ENCODE measurements at places on chromosomes 7 and 10.

GRCh38 chr7:36651404-36651803, 72.9 kb downstream of the AOAH start:
- DNase-seq, result no peak

DNA sequence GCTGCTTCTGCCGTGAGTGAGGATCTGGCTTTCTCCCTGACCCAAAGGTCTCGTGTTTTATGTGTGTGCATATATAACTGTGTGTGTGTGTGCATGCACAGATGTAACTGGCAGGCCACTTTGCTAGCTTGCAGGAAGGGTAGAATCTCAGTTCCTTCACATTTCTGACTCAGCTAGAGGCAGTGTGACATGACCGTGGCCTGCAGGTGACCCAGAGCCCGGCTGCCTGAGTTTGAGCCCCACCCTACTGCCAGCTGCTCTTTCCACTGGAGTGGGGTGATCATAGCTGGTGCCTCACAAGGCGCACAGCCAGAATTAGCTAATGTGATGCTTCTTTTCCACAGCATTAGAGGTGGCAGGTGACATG, 9.3 kb upstream of the MYL7 start:
- no peak for DNase-seq

DNA sequence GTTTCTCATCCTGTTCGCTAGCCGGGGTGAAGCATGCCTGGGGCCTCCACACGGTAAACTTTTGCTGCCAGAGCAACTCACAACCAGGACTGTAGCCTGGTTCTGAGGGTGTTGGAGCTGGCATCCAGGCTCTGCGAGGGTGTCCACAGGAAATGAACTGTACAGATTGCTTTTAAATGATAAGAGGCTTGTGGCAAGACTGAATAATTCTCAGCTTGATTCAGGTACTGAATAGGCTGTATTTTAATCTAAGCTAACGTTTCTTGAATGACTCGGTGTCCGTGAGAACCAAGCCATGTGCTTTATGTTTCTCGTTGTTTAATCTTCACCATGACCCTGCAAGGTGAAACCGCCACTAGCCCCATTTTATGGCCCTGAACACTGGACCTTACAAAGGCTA, 49.3 kb downstream of the EEPD1 start:
- DNase-seq, result no peak

- DNase-seq, result no peak
Observed at GRCh38 chr7:25060487-25061055, 64.5 kb downstream of the CYCS start.

DNA sequence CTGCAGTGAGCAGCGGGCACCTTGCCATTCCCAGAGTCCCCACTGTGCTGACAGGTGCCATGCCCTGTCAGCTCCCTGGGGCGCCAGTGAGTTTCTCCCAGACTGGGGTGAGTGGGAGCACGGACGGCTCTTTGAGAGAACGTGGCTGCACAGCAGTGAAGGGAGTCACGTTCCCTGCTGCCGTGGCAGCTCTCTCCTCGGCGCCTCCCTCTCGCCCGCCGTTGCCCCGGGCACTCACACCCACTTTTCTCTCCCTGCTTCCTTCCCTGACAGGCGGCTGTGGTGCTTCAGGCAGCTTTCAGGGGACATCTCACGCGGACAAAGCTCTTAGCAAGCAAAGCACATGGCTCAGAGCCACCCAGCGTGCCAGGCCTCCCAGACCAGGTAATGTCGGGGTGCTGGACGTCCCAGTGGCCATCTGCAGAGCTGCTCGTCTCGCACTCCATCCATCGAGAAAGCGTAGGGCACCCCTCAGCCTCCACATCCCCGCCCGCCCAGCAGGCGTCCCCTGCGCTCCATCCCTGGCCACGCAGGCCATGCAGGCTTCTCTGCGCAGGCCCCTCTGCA, 27.1 kb upstream of the TTYH3 start:
- no peak for DNase-seq

- no peak for DNase-seq
Observed at GRCh38 chr10:116669832-116670644, 49.3 kb downstream of the PNLIPRP2 start.

- no peak for DNase-seq
Observed at GRCh38 chr7:123148813-123149212, 51.0 kb downstream of the SLC13A1 start.

DNA sequence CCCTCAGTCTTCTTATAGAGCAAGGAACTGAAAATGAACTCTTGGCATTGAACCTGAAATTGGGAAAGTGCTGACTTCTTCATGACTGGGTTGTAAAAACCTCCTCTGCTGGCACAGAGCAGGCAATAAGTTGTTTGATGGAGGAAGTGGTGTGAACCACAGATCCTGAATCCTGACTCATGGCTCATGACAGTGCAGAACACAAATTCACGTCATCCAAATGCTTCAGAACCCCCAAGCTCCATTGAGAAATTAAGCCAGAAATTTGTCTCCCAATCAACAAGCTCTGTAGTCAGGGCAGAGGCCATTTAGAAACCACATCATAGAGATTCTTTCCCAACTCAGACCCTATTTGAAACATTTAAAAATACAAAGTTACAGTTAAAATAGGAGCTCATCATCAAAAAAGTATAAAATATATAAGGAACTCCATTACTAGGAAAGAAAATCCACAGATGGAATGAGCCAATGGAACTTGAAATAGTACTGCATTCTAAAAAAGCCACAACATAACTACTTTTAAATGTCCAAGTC, 10.3 kb upstream of the STK17A start:
- DNase-seq, result no peak

- DNase-seq, result no peak
Observed at GRCh38 chr10:76991621-76992020, 646.0 kb downstream of the KCNMA1 start.

DNA sequence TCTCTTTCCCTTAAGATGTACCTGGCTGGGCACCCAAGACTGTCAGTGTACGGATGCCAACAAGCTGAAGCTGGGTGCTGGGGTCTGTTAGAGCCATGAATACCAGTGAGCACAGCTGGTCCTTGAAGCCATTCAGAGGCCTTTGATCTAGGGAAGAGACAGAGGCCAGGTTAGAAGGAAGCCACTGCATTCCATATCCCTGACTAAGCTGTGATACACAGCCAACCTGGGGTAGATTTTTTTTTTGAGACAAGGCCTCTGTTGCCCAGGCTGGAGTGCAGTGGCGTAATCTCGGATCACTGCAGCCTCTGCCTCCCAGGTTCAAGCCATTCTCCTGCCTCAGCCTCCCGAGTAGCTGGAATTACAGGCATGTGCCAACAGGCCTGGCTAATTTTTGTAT, 20.8 kb downstream of the ZDHHC16 start:
- DNase-seq, result no peak

DNA sequence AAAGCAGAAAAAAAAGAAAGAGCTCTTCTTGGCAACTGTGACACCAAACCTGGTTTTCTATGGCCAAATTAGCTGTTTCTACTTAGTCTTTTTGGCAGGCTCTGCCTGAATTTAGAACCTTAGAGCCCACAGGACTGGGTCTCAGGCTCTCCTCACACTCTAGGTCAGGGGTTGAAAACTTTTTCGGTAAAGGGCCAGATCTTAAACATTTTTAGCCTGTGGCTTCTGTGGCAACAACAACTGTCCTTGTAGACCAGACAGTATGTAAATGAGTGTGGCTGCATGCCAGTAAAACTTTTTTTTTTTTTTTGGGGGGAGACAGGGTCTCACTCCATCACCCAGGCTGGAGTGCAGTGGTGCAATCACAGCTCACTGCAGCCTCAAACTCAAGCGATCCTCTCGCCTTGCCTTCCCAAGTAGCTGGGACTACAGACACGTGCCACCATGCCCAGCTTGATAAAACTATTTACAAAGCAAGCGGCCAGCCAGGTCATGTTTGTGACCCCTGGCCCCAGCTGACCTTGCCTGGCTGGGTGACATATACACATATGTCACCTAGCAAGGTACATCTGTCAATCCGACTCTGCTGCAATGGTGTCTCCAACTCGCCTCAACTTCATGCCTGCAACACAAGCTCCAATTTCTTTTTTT, 17.4 kb downstream of the KPNA7 start:
- no peak for DNase-seq

- no peak for DNase-seq
Observed at GRCh38 chr7:8249121-8249520, 12.8 kb downstream of the ICA1 start.

DNA sequence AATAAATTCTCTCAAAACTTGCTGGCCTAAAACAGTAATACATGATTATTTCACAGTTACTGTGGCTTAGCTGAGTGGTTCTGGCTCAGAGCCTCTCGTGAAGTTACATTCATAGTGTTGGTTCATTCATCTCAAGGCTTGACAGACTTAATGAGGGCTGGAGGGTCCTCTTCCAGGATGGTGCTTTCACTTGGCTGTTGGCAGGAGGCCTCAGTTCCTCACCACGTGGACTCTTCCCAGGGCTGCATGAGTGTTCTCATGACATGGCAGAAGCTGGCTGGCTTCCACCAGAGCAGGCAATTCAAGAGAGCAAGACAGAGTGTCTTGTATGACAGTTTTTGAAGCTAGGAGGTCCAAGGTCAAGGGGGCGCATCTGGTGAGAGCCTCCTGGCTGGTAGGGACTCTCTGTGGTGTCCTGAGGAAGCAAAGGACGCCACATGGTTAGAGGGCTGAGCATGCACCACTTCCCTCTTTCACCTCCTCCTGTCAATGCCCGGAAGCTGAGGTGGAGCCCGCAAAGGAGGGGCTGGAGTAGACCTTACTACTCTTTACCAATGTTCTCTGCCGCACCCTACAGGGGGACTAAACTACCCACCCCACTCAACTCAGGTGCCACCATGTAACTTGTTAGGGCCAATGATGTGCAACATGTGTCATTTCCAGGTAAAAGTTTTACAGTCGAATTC, 58.2 kb upstream of the YAE1 start:
- DNase-seq, result no peak

GRCh38 chr7:110027385-110027784, 1063.5 kb upstream of the LRRN3 start:
- no peak for DNase-seq

DNA sequence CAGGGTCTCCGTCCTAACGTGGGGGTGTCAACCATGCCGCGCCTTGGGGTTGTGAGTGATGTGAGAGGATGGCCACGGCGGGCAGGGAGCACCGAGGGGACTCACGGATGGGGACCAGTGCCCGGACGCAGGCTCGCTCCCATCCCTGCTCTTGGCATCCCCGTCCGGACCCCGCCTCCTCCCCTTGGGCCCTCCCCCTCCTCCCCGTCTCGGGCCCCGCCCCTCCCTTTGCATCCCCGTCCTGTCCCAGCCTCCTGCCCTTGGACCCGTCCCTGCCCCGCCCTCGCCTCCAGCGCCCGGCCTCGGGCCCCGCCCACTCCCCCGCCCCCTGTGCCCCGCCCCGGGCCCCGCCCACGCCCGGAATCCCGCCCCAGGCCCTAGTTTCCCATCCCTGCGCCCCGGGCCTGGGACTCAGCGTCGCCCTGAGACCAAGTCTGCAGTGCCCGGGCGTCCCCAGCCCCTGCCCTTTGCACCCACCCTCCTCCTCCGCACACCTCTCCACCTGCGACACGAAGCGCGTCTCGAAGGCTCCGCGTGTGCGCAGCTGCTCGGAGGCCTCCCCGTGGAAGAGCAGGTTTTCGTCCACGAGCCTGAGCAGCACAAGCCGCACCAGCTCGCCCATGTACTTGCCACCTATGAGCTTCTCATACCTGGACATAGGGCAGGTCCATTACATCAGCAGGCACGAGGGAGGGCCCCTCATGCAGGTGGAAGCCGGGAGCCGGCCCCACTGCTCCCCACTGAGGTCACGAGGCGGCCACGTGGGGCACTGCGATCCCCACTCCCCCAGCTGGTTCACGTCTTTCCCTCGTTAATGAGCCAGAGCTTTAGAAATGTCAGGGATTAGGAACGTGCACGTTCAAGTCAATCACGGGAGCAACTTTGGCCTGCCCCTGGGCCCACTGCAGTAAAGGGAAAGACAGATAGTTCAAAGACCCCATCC, 5.1 kb upstream of the MYL7 start:
- no peak for DNase-seq

DNA sequence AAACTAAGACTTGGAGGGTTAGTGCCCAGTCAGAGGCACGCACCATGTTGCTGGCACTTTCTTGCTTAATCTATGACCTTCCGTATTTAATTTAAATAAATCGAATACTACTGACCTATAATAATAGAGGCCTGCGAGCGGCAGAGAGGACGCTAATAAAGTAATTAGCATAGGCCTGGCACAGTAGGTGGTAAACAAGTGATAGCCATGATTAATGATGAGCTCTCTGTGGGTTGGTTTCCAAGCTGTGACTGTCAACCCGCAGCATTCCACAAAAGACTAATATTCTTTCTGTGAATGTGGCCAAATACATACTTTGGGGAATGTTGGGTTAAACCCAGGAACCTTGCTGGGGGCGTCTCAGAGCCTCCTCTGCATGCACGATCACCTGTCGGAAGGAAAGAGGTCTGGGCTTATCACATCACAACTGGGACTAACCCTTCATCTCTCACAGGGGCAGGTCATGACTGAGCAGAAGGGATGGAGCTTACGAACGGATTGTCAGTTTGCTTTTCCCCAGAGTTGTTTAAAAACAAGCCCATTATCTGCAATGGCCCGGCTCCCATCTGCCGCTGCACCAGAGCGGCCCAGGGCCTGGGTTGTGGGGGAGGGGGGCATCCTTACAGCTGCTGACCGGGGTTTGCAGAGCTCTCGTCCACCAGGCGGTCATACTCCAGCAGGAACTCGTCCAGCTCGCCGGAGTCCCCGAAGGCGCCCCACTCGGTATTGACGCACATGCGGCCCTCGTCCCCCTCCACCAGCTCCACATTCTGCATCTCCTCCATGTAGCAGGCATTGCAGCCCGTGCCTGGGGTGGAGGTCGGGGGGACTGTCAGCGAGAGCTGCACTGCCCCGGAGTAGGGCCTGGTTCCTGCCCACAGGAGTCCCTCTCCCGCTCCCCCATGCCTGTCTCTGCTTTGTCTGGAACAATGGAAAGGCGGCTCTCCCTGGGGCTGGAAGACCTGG, 6.2 kb upstream of the MYL7 start:
- peak; percentile 92 for DNase-seq

DNA sequence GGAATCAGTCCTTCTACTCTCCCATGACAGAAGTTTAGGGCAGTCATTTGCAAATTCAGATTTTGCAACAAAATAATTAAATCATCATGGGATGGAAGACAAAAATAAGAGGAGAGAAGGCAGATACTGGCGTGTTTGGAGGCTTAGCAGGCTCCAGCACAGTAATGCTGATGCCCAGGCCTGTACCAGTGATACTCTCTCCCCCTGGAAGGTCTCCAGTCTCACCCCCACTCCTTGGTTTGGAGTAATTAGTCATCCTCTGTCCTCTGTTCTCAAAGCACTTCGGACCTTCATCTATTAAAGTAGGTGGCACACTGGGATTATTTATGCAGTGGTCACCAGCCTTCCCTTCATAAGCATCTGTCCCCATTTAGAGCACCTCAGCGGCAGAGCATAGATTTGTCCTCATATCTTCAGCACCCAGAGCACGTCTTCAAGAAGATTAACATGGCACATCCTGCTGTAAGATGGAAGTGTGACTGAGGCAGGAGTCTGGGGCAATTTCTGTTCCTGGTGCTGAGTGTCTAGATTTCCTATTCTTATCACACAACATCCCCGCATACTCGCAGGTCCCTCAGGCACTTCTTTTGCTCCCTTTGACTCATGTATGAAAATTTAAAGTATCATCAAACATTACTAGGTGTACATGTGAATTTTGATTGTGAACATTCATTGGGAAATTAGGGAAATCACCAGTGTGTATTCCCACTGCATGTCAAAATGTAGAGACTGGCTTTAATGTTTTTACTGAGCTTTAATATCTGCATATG, 31.3 kb upstream of the TRIL start:
- no peak for DNase-seq
